ENCODE measurements at places on chromosomes 7 and 10. TPM values are rescaled to one million over a fixed set of nuclear protein-coding genes. Genes with fewer than 3 reads are reported as not detected.

The DNA2 gene
- total RNA-seq, result 10.2 TPM

The GNAT3 gene
- not detected for total RNA-seq

The NRCAM gene
- total RNA-seq, result 171 TPM

The SPDYE1 gene
- total RNA-seq, result not detected

The ARHGEF35 gene
- total RNA-seq, result 6.2 TPM

The TUBB8 gene
- not detected for total RNA-seq

The HYAL4 gene
- not detected for total RNA-seq

The ADCYAP1R1 gene
- 8.5 TPM for total RNA-seq

The STAG3 gene
- 0.55 TPM for total RNA-seq

The ZNF33A gene
- 86.0 TPM for total RNA-seq

The BICC1 gene
- total RNA-seq, result 34.4 TPM

The ADAM12 gene
- 29.9 TPM for total RNA-seq

The ABCB4 gene
- total RNA-seq, result 4.6 TPM

The CYP26C1 gene
- 0.38 TPM for total RNA-seq

The IQCE gene
- 22.2 TPM for total RNA-seq

The UBE2H gene
- 111 TPM for total RNA-seq

The CREB5 gene
- 40.2 TPM for total RNA-seq

The CBX3 gene
- total RNA-seq, result 194 TPM

The FAM25G gene
- not detected for total RNA-seq

The ADRA2A gene
- 4.9 TPM for total RNA-seq

The HGF gene
- 10.9 TPM for total RNA-seq

The CALHM3 gene
- not detected for total RNA-seq

The C10orf105 gene
- 0.11 TPM for total RNA-seq

The GDF2 gene
- not detected for total RNA-seq

All from camera-type eye (tissue), 1 donor.